NCI-H460 (cell line): ENCODE measurements at places on chromosomes 2 and 18.

- DNase-seq: no peak
Measured at GRCh38 chr18:12424252-12424651, 16.5 kb downstream of the PRELID3A start.

GRCh38 chr2:201704536-201704935 is 6.1 kb upstream of the MPP4 start:
- DNase-seq: no peak

- DNase-seq: no peak
Measured at GRCh38 chr2:196955036-196955435, 28.5 kb upstream of the PGAP1 start.

DNA sequence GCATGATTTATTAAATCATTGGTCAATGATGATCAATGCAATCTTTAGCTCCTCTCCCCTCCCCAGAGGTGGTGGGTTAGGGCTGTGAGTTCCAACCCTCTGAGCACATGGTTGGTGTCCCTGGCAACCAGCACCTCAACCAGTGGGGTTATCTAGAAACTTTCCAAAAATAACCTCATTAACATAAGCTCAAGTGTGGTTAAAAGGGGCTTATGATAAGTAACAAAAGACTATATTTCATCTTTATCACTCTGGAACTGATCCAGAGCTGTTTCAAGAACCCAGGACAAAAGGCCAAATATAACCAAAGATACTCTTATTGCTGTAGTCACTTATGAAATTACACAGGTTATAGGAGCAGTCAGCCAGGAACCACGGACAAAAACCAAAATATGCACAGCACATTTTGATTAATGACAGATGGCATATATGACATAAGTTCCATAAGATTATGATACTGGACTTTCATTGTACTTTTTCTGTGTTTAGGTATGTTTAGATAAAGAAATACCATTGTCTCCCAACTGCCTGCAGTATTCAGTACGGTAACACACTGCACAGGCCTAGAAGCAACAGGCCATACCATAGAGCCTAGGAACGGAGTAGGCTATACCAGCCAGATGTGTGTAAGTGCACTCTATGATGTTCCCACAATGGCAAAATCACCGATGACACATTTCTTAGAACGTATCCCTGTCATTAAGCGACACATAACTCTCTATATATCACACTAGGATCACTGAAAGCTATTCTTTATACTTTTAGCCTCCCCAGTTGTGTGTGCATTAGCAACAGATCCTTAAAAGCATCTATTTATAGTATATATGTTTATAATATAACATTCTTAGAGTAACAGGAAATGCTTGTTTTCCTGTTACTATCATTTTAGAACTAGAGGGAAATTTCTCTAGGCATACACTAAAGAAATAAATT is 31.9 kb downstream of the KIDINS220 start:
- no peak for DNase-seq

GRCh38 chr2:33153008-33153407 is 206.3 kb downstream of the LTBP1 start:
- no peak for DNase-seq

GRCh38 chr18:58322464-58322863 is 278.4 kb downstream of the NEDD4L start:
- no peak for DNase-seq

- DNase-seq: no peak
Measured at GRCh38 chr2:235532307-235532706, 38.5 kb downstream of the AGAP1 start.

DNA sequence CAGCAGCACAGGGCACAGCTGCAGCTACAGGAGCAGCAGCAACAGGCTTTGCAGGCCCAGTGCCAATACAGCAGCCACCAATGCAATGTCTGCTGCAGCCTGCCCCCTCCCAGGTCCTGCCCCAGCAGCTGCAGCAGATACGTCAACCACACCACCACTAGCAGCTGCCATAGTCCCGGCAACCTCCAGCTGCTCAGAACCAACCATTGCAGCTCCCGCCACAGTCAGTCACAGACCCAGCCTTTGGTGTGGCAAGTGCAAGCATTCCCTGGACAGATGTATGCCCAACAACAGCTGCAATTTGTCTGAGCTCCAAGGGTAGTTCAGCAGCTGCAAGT is 53.3 kb upstream of the TUBA3E start:
- DNase-seq: no peak

DNA sequence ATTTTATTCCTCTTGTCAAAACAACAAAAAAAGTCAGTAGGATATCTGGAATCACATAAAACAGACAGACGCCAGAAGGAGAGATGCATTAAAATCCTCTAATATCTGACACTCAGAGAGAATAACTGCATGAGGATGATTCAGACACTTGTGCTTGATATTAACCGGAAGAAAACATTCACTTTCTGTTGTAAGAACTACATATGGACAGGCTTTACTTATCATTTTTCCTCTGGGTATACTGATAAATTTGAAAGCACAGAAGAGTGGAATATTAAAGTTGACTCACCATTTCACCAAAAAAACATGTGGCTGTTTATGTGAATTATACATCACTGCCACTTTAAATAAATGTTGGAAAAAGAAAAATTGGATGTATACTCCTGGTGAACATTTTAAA is 589.1 kb upstream of the CDH2 start:
- DNase-seq: no peak

DNA sequence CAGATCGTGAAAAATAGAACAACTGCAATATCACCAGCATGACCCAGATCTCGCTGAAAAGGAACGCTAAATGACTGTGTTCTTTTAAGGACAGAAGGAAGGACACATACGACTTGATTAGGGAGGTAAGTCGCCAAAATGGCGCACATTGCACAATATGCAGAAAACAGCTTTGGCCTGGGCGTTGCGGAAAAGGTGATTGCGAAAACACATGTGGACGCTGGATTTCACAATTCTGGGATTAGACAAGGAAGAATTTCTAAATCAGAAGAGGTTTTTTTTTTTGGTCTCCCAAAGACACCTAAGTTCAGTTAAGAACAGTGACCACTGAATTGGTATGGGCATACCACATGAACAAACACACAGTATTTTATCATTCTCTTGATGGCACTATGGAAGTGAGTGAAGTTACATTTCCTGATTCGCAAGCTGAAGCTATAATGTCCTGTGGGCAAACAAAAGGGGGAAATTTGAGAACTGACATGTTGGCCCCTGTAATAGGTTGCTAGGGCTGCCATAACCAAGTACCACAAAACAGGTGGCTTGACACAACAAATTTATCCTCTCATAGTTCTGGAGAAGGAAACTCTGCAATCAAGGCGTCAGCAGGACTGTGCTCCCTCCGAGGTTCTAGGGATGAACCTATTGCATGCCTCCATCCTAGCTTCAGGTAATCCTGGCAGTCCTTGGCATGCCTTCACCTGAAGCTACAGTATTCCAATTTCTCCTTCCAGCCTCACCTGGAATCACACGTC is 25.8 kb upstream of the ERICH2 start:
- peak; percentile 40 for DNase-seq

- no peak for DNase-seq
Measured at GRCh38 chr2:192814376-192814775, 619.6 kb upstream of the TMEFF2 start.

GRCh38 chr18:8996771-8997432 is 105.6 kb upstream of the NDUFV2 start:
- no peak for DNase-seq

DNA sequence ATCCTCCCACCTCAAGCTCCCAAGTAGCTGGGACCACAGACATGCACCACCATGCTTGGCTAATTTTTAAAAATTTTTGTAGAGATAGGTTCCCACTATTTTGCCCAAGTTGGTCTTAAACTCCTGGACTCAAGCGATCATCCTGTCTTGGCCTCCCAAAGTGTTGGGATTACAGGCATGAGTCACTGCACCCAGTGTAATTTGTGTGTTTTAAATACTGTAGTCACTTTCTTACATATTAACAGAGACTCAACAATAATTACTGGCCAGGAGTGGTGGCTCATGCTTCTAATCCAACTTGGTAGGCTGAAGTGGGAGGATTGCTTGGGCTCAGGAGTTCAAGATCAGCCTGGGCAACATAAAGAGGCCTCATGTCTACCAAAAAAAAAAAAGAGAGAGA is 293.0 kb downstream of the RDH14 start:
- DNase-seq: no peak

GRCh38 chr2:141393214-141393545 is 737.6 kb downstream of the LRP1B start:
- peak; percentile 1 for DNase-seq

DNA sequence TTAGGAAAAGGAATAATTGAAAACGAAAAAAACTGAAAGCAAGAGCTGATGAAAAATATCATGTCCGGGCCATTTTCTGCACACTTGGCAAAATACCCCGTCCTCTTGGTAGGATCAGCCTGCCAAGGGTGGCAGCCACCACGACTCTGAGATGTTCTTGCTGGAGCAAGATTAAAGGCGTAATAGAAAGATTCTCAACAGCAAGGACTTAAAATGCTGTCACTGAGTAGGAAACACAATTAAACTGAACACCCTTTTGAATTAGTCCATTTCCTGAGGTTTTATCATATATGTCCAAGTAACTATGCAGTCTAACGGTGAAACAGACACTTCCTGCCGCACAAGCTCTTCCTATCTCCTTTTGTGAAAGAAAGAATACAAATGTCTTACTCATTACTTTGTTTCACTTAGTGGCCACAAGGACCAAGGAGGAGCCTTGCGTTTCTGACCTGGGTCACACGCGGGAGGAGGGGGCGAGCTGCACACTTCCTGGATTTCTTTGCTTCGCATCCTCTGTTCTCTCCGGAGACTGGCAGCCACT is 222.7 kb downstream of the PIEZO2 start:
- DNase-seq: no peak

- DNase-seq: no peak
Measured at GRCh38 chr2:17822445-17823117, 6.3 kb downstream of the MSGN1 start.

- DNase-seq: no peak
Measured at GRCh38 chr2:32363597-32363996, 6.8 kb downstream of the BIRC6 start.

GRCh38 chr2:65045651-65046050 is 10.6 kb upstream of the CEP68 start:
- DNase-seq: no peak

GRCh38 chr2:118371515-118371914 is 283.2 kb downstream of the INSIG2 start:
- DNase-seq: peak; percentile 12

- no peak for DNase-seq
Measured at GRCh38 chr2:242085941-242086621, 216.6 kb downstream of the RTP5 start.

DNA sequence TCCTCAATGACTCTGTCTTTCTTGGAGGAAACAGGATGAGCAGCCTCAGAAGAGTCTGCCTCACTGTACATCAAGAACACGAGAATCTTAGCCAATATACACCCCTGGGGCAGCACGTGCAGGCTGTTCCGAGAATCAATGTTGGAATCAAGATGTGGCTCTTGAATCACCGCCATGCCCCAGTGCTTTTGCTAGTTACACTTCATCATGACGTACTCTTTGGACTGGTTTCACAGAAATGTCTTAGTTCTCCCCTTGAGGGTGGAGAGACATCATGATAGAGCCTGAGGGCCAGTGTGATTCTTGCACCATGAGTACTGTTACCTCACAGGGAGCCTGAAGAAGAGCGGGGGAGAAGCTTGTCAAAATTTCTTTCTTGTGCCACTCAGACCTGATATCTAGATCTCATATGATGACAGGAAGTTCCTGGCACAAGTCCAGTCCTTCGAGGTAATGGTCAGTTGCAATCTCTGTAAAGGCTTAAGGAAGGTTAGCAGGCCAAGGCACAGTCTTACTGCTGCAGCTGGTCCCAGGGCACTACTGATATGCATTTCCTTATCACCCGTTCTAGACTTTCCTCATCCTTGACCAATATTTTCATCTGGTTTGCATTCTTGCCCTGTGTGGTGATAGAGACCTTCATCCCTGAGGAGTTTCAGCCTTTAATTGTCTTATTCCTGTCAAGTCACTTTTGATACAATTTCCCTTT is 28.2 kb upstream of the STAT4 start:
- no peak for DNase-seq

DNA sequence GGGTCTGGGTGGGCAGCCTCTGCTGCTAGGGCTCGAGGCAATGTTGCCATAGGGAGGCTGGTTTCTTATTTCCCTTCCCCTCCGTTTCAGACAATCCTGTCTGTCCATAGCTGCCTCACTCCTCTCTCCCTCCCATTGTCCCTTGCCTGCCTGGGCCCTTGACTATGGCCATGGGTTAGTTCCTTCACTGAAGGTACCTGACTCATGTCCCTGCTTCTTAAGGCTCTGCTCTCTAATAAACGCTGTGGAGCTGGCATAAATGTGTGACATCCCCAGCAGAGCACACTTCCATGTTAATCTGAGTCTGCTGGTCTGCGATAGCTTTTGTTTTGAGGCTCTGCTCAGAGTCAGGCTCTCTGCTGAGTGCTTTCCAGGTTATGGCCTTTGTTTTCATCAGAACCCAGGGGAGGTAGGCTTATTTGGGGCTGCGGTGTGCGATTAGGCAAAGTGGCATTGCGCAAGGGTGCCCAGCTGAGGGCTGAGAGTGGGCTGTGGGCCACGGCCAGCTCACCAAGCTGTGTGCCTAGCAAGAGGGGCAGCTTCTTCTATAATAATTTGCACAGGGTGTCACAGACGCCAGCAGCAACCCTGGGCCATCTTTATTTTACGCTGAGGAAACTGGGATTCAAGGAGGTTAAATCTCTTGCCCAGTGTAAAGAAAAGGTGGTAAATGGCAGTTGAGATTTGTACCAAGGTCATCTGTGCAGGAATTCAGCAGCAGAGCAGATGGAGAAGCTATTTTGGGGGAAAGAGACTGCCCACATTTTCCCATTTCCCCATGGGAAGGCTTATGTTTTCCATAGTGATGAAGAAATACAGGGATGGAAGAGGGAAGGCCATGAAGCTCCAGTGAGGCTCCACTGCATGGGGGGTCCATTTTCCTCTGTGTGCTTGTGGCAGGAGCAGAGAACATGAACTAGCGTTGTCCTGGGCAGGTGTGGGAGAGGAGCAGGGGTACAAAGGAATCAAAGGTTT is 25.6 kb downstream of the MRPL33 start:
- no peak for DNase-seq

GRCh38 chr2:8249141-8249540 is 432.7 kb upstream of the ID2 start:
- DNase-seq: no peak

DNA sequence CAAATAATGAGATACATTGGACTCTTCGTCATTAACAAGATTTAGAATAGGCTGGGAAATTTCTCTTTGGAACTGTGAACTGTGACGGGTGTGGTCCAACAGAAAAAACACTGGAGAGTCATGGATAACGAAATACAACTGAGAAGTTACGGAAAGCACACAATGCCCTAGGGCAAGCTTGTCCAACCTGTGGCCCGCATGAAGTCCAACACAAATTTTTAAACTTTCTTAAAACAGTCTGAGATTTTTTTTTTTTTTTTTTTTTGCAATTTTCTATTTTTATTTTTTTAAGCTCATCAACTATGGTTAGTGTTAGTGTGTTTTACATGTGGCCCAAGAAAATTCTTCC is 27.7 kb downstream of the CDC42EP3 start:
- DNase-seq: no peak

- no peak for DNase-seq
Measured at GRCh38 chr18:3002732-3003131, 10.2 kb downstream of the LPIN2 start.
